ENCODE measurements at places on chromosomes 3 and 15.

DNA sequence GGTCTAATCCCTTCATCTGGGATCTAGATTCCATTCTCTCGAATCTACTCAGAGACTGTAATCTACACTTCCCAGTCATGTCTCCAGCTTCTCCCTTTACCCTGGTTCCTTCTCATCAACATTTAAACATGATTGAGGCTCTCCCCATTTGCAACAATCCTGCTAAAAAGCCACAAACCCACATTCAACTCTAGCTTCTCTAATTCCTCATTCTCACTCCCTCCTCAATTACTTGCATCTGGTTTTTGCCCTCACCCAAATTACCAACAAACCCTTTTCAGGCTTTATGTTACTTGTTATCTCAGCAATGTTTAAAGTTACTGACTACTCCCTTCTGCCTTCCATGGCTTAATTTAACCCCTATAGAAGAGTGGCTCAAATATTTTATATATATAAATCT, 11.5 kb downstream of the ETFA start:
- no peak for DNase-seq

- DNase-seq: no peak
These were observed 50.8 kb downstream of the CCDC191 start for GRCh38 chr3:114005481-114005880.

DNA sequence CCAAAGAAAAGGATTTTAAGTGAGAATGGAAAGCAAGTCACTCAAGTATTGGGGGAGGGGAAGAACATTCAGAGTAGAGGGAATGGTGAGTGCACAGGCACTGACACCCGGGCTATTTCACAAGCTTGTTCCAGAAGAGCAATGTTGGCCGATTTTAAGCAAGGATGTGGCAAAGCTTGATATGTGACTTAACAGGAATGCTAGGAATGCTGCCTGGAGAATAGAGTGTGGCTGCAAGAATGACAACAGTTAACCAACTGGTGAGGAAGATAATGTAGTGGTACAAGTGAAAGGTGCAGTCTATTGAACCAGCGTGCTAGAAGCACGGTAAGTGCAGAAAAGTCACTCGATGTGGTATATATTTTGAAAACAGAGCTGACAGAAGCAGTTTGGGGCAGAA, 6.2 kb upstream of the CCDC80 start:
- DNase-seq: no peak

- DNase-seq: no peak
These were observed 44.3 kb downstream of the SLCO3A1 start for GRCh38 chr15:91897585-91898372.

DNA sequence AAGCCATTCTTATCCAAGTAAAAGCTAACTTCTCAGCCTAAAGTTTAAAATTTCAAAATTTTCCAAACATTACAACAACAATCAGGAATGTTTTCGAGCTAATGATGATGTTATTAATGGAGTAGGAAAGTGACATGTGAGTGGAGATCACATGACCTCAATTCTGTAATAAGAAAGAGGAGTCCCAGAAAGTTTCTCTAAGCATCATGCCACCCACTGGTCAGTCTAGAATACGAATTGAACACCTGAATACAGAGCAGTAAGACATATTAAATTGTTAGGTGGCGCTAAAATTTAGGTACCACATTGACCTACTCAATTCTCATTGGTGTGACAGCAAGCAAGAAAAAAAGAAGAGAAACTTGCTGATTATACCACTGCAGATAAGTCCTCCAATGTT, 163.9 kb downstream of the DCLK3 start:
- no peak for DNase-seq

GRCh38 chr3:76026379-76026778, 241.0 kb upstream of the ZNF717 start:
- no peak for DNase-seq

DNA sequence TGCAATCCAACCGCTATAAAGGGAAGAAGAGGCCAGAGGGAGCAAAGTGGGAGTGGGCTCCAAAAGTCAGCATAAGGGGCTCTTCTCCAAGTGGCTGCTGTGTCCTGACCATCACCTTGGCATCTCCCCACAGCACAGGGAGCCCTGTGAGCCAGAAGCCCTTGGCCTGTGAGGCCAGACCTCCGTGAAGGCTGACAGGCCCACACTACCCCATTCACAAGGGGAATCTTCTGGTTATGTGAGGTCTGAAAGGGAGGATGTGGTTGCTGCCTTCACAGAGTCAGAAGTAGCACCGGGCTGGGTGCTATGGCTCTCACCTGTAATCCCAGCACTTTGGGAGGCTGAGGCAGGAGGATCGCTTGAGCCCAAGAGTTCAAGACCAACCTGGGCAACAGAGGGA, 2.6 kb upstream of the ULK3 start:
- no peak for DNase-seq

DNA sequence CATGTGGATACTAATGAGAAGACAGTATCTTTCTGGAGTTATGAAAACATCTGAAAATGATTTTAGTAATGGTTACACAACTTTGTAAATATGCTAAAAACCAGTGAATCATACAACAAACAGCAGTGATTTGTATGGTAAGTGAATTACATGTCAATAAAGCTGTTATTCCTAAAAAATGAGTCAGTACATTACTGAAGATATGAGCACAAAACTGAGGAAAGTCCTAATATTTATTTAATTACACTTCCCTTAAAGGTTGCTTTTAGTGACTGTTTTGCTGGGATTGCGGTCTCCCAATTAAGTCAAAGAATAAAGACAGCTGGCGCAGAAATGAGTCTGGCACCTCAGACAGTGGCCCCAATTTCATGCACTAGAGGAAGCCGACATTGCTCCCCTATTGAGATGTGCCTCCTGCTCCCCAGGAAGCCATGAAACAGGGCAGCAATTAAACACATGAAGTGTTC, 50.9 kb upstream of the FSIP1 start:
- DNase-seq: no peak

DNA sequence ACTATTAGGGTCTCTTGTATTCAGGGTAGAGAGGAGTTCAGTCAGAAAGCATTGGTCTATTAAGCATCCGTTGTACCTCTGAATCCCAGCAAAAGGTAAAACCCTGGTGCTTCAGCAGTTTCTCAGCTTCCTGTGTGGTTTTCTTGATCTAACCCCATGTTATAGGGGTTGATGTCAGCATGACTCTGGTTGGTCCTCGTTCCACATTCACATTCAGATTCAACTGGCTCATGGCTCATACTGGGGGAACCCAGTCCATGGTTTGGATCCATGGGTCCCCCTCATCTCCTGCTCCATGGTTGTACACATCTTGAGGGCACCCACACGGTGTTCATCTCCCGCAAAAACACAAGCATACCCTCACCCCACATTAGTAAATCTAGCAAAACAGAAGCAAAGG, 47.7 kb upstream of the C2CD4B start:
- DNase-seq: no peak

DNA sequence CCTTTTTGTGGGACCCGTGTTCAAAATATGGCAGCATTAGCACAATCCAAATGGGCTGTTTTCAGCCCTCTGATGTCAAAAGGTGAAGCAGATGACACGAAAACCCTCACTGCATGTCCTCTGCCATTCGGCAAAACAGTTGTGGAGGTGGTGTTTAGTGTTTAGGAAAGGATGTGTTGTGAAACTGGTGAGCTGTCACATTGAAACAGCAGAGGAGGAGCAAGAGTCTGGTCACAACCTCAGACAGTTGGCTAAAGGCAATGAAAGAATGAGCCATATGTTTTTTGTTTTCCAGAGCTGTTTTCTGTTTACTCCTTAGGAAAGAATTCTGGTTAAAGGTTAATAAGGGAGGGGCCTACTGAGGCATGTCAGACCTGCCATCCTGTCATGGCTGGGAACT, 140.7 kb downstream of the VPS8 start:
- no peak for DNase-seq

GRCh38 chr15:67396114-67396513, 124.8 kb upstream of the C15orf61 start:
- no peak for DNase-seq

- no peak for DNase-seq
These were observed 276.2 kb downstream of the FEZF2 start for GRCh38 chr3:62097121-62097520.

- DNase-seq: no peak
These were observed 22.0 kb downstream of the SMAD6 start for GRCh38 chr15:66723826-66724731.

DNA sequence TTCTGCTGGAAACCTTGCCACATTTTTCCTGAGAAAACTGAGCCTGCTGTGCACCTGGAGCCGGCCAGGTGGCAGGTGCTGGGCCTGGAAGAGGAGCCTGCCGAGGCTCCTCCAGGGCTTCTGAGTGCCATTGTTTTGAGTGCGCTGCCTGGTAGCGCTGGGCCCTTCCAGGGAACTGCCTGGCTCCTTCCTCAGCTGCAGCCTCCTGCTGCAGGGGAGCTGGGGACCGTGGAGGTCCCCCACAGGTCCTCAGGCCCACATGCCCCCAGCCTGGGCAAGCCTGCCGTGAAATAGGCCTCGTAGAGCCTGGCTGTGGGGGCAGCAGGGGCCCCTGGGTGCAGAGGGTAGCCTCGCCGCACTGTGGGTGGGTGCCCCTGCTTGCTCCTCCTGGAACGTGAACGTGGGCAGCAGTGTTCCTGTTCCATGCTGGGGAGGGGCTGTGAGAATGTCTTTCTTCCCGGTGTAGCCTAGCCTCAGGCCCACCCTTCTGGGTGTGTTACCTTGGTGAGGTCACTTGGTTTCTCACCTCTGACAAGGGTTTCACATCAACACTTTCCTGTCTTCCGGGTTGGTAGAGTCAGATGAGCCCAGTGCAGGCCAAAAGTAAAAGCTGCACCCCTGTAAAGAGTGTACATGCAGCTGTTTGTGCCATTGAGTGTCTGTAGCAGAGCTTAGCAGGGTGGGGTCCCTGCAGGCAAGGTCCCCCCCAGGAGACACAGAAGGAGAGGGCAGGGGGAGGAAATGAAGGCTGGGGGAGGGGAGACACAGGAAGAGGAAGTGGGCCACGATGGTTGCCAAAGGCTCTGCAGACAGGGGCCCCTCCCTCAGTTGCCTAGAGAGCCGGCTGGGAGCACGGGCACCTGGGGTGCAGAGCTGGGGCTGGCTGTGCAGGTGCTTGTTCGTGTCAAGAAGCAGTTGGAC, 34.5 kb downstream of the KLF13 start:
- DNase-seq: peak; percentile 68

DNA sequence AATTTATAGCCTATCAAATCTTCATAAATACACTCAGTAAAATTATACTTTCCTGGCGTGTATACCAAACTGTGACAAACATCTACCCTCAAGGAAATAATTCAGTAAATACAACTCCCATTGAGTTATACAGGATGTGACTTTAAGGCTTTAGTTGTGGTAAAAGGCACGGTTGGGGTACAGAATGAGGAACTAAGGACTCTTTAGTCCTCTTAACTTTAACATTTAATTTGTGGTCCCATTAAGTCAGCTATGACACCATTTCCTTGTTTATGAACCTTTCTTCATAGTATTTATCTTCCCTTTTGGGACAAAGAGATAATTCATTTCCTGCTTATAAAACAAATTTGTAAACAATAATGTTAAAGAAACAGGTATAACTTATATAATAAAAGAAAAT, 30.2 kb downstream of the IFT80 start:
- DNase-seq: no peak

DNA sequence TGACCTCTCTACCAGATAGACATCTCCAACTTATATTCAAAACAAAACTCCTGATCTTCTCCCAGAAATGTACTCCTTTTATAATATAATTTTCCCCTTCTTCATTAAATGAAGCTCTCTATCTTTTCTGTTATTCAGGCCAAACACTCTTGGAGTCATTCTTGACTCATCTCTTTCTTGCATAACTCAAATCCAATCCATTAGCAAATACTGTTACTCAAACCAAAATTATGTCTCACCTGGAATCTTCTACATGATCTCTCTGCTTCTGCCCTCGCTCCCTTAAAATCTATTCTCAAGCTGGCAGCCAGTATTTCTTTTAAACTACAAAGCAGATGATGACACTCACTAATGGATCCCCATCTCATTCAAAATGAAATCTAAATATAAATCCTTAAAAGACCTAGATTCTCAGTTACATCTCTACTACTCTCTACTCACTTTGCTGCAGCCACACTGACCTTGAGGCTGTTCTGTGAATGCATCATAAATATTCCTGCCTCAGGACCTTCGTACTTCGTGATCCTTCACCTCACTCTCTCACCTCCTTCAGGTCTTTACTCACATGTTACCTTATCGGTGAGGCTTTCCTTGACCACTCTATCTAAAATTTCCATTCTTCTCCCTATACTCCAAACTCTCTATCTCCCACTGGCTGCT, 160.9 kb downstream of the TBC1D5 start:
- no peak for DNase-seq

GRCh38 chr3:125651244-125651643, 55.9 kb upstream of the OSBPL11 start:
- no peak for DNase-seq

DNA sequence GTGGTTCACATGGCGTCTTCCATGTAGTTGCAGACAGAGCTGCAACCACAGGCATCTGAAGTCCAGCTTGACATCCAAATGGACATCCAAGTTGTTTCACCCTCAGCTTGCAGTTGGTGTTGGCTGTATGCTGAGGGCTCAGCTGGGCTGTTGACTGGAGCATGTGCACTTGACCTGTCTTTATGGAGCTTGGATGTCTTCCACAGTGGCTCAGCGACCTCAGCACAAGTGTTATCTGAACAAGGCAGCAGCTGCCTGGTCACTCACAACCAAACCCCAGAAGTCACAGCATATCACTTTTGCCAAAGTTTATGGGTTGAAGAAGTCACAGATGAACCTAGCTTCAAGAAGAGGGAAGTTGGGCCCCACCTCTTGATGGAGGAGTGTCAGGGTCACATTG, 92.9 kb downstream of the TPRA1 start:
- DNase-seq: no peak

Data from stimulated activated CD8-positive, alpha-beta memory T cell treated with anti-CD3 and anti-CD28 coated beads, Interleukin-4, amount 100 ng/mL, for 1 hour (primary cell).